ENCODE measurements at places on chromosomes 12 and 14.
A peak's percentile ranks its signal among the peaks of the same experiment; 100 is the strongest.

DNA sequence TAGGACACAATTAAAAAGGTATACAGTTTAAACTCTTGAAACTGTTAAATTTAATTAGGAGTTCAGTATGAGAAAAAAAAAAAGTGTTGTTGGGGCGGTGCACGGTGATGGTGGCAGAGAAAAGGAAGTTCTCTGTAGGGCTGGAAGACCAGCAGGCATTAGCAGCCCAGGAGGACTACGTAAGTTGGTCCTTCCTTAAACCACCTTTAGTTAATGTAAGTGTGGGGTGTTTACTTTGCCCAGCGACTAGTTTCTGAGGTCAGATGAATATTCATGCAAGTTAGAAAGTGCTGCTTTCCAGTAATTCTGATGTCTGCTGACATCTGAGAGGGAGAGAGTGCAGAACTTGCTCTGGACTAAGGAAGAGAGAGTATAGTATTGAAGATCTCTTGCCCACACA lies 54.9 kb downstream of the NKX2-1 start:
- no peak for DNase-seq

GRCh38 chr12:96141216-96141912 lies 52.8 kb upstream of the ELK3 start:
- no peak for DNase-seq

GRCh38 chr12:7229741-7230140 lies 40.3 kb downstream of the PEX5 start:
- DNase-seq = no peak

DNA sequence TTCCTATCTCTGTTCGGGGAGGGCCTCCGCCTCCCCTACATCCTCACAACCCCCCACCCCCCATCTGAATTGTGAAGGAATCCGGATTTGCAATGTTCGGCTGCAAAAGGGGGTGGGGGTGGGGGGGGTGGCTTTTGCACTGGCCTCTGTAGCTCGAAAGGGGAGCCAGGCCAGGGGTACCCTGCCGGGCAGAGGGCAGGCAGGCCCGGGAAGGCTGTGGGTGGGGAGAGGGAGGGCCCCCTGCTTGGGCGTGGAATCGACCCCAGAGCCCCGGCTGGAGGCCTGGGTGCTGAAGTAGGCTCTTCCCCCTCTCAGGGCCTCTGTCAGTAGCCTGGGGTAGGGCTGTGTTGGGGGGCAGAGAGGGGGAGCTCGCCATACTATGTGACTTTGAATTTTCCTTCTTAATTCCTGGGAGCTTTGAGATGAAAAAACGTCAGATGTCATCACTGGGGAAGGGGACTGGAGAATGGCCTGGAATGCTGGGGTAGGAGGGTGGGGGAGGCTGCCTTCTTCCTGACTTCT lies 1.1 kb downstream of the LRP1 start:
- no peak for DNase-seq

GRCh38 chr12:76180401-76181277 lies 96.2 kb upstream of the NAP1L1 start:
- DNase-seq = no peak

- DNase-seq = no peak
Observed at GRCh38 chr12:116366824-116367223, 89.3 kb upstream of the MED13L start.

DNA sequence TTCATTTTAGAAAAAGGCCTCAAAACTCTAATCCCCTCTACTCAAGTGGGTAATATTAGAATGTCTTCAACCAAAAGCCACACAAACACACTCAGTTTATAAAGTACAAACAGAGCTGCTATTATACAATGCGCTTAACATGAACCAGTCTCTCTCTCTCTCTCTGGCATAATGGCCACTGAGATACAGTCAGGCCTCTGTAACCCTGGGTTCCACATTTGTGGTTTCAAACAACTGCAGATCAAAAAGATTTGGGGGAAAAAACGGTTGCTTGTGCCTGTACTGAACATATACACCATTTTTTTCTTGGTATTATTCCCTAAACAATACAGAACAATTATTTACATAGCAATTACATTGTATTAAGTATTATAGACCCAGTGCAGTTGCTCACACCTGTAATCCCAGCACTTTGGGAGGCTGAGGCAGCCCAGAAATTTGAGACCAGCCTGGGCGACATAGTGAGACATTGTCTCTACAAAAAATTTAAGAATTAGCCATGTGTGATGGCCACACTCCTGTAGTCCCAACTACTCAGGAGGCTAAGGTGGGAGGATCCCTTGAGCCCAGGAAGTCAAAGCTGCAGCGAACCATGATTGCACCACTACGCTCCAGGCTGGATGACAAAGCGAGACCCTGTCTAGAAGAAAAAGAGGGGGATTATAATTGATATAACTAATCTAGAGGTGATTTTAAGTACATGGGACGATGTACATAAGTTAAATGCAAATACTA lies 5.6 kb downstream of the SLC11A2 start:
- no peak for DNase-seq

DNA sequence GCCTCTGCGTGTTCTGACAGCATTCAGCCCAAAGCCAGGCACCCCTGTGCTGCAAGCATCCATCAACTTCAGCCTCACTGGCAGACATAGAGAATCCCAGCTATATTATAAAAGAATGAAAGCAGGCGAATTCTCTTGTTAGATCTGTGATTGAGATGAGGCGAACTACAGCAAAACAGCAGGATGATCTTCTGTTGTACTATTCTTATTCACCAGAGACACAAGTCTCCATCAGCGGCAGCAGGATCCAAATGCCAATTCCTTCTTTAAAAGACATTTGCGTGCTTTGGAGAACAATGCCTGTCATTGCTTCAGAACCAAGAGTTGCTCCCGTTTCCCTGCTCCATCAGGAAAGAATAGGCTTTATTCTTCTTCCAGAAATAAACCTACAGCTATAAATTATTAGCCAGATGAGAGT lies 188.9 kb downstream of the SLC41A2 start:
- no peak for DNase-seq

DNA sequence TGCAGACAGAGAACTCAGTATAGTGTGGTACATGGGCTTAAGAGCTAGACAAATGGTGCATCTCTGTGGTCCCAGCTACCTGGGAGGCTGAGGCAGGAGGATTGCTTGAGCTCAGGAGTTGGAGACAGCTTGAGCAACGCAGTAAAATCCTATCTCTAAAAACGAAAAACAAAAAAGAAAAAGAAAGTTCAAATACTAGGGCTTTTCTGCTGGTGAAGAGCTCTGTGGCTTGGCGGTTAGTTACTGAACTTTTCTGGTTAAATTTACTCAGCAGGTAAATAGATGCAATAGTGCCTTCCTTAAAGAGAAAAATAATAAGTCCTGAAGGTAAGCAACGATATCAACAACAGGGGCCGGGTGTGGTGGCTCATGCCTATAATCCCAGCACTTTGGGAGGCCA lies 31.4 kb upstream of the RAP1B start:
- no peak for DNase-seq

DNA sequence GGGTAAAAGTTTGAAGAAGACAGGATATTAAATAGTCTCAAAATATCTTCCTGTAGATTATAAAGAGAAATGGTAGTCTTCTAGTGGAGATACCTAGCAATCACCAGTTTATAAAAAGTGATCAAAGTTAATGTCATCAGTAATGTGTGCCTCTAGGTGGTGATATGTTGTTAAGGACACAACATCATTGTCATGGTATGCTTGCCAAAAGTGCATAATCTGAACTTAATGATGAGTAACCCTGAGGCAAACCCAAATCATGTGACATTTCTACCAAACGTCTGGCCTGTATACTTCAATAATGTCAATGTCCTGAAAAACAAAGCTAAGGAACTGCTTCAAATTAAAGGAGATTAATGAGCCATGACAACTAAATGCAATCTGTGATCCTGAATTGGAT lies 214.7 kb downstream of the PHLDA1 start:
- no peak for DNase-seq

GRCh38 chr12:103928682-103929045 lies 1.5 kb upstream of the HSP90B1 start:
- peak; percentile 65 for DNase-seq

DNA sequence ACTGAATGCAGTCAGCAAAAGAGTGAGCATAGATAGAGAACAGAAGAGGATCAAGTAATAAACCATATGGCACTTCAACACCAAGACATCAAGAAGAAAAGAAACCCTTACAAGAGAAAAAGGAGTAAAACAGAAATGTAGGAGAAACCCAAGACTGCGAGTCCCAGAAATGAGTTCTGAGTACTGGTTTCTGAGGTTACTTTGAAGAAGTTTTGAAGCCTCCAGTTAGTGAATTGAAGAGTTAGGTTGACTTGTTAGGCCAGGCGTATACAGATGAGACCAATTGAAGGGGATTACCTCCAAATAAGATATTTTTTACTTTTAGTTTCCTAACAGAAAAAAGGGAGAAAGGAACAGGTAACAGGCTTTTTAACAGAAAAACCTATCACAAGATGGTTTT lies 162.2 kb upstream of the SSTR1 start:
- no peak for DNase-seq

GRCh38 chr14:37590428-37591139 lies 4.5 kb downstream of the FOXA1 start:
- DNase-seq = no peak

DNA sequence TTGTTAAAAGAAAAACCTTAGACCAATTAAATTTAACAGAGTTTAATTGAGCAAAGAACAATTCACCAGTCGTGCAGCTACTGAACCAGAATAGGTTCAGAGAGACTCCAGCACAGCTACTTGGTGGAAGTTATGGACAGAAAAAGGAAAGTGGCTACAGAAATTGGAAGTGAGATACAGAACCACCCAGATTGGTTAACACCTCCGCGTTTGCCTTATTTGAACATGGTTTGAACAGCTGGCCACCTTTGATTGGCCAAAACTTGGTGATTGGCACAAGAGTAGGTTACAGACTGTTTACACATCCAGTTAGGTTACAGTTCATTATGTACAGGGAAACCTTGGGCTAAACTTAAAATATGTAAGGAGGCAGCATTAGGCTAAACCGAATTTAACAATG lies 54.9 kb downstream of the SRGAP1 start:
- no peak for DNase-seq

DNA sequence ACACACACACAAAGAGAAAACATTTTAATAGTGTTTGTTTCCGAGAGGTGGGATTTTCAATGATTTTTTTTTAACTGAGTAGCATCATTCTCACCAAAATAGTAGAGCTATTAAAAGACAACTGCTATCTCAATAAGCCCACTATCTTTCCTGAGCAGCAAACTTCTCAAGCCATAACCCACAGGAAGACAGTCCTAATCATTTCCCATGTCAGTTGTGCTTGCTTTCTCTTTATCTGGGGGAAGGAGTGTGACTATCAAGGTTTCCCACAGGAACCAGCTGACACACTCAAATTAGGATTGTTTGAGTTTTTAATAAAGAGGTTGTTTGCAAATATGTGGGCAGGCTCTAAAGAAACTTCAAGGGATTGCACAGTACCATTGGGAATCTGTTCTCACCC lies 4.9 kb upstream of the MAX start:
- DNase-seq = no peak

GRCh38 chr12:96427269-96427729 lies 27.1 kb upstream of the CDK17 start:
- DNase-seq = peak; percentile 48

- no peak for DNase-seq
Observed at GRCh38 chr14:97571866-97572555, 774.8 kb downstream of the VRK1 start.

GRCh38 chr12:63805704-63806672 lies 26.3 kb downstream of the RXYLT1 start:
- DNase-seq = no peak

DNA sequence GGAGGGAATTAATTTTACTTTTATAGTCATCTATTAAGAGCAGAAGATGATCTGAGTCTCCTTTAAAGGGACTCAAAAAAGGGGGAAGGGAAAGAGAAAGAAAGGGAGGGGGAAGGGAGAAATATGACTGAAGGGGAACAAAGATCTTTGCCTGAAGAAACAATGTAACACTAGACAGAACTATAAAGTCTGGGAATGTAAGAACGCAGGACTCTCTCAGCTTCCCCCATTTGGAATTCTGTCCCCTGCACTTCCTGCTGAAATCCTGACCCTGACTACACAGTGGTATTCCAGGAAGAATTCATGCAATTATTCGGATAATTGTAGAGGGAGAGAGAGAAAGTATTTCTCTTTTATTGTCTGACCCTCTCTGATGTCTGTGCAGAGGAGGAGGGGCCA lies 8.6 kb upstream of the HOXC11 start:
- DNase-seq = no peak

GRCh38 chr12:26832822-26833742 lies at the start of gene ITPR2:
Gene ITPR2 (minus strand): TSS chr12:26833194. CDS start chr12:26832781, 413 bp downstream.
- DNase-seq = peak; percentile 96

DNA sequence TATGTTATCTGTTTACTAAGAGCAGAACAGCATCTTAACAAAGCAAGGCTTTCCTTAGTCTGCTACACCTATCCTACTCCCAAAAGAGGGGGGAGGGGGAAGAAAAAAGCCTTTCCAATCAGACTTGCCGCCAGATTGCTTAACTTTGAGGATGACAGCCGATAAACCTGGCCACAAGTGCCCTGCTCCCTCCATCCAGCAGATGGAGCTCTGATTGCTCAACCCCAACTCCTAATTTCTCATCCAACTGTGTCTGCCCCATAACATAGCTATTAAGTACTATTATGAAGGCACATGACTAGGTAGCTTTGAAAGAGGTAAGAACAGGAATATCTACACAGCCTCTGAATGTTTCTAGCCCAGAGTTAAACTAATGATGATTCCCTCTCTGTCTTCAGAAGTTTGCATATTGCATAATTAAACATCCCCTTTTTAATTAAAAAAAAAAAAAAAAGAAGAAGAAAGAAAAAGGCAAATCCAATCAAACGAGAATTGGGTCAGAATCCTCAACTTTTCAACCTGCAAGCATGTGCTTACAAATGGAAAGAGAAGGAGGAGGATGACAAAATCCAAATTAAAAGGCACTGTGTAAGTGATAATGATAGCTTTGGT lies 247.4 kb downstream of the GALC start:
- peak; percentile 27 for DNase-seq

DNA sequence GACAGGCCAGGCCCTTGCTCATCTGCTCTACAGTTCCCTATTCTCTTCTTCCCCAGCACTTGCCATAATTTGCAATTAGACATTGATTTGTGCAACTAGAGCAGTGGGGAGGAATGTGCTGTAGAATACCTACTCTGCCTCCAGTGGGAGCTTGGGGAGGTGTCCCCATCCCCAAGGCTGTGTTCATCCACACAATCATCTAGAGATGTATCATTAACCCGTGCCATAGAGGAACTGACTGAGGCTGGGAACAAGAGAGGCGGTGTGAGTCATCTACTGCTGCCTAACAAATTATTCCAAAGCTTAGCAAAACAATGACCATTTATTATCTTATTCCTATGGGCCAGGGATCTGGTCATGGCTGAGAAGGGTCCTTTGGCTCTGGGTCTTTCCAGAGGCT lies 5.1 kb upstream of the OTUB2 start:
- no peak for DNase-seq

- peak; percentile 84 for DNase-seq
Observed at GRCh38 chr12:795305-795704, 42.9 kb downstream of the WNK1 start.

Measured in stimulated activated CD4-positive, alpha-beta T cell treated with anti-CD3 and anti-CD28 coated beads, Interleukin-15, amount 100 ng/mL, for 24 hours (primary cell).